ENCODE measurements at places on chromosomes 1 and 21.

DNA sequence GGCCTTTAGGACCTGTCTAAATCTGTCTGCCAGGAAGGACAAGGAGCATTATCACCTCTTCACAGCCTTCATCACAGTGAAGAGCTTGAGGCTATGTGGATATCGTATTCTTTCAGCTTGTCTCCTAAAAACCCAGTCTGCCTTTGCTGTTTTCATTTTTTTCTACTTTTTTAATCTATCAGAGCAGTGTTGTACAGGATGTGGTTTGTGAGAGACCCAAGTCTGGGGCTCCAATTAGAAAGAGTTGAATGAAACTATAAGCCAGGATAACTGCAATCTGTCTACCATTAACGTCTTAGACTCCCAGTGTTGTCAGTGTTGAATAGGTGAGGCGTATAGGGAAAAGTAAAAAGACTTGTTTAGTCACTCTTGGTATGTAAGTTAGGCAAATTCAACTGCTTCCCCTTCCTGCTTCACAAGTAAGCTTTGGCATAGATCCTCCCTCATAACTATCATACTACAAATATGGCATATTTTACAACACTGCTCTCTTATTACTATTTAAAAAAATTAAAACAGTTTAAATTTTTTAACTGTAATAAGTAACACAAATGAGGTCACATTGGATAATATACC, 1225.8 kb upstream of the PRMT6 start:
- DNase-seq: no peak

DNA sequence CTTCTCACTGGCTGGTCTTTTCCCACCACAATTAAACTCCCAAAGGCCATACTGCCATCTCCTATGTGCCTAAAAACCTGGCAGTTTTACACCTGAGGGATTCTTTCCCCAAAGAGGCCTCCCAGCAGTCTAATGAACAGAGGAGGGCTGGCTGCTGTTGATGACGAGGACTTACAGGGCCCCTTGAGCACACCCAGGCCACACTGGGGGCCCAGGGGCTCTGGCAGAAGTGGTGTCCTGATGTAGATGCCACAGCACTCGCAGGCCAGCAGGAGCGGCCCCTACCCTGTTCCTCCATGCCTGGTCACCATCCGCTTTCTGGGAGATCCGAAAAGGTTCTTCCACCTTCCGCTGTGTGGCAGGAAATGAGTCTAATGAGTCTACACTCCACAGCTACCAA, 24.2 kb downstream of the POFUT2 start:
- DNase-seq: no peak

DNA sequence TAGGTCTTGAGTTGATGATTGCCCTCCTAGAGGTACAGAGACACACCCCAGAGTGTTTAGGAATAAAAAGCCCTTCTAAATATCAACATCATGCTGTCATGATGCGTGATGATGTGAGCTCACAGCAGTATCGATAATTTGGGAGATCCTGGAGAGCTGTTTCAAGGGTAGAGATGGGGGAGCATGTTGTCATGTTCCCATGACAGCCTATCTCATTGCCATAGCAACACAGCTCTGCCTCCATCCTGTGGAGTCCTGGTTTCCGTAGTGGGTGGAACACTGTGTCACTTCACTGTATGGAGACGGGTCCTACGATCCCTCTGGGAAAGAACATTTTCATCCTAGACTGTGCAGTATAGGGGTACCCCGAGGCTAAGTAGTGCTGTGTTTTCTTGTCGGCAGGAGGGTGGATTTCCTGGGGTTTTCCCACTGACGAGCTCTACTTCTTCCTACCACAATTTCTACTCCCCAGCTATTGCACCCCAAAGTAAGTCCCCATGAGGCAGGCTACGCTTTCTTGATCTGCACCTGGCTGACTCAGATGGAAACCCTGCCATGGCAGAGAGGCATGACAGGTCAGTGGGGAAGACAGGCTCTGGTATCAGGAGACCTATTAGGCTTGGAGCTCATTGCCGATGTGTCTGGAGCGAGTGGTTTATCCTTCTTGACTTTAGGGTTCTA, 7.2 kb downstream of the KISS1 start:
- no peak for DNase-seq

DNA sequence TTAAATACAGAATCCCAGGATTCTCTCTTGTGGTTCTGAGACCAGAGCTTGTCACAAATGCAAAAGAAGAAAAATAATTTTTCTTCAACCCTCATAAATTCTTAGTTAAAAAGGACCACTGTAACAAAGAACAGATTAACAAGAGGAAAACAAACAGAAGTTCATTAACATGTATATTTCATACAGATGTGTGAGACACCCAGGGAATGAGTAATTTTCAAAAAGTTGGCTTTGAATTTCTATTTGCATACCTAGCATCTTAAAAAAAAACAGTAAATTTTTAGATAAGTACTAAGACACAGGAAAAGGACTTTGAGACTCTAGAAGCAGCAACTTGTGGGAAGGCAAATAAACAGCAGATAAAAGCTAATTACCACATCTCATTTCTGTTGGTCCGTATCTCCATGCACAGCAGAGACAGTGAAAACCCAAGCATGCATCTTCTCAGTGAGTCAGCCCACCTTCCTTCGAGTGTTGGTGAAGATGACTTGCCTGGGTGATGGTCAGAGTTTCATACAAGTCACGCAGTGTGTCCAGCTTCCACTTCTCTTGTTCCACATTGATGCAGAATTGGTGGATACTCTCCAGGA, 399.9 kb upstream of the ADAMTS5 start:
- DNase-seq: no peak

GRCh38 chr1:36523230-36523495, 40.5 kb upstream of the CSF3R start:
- no peak for DNase-seq

DNA sequence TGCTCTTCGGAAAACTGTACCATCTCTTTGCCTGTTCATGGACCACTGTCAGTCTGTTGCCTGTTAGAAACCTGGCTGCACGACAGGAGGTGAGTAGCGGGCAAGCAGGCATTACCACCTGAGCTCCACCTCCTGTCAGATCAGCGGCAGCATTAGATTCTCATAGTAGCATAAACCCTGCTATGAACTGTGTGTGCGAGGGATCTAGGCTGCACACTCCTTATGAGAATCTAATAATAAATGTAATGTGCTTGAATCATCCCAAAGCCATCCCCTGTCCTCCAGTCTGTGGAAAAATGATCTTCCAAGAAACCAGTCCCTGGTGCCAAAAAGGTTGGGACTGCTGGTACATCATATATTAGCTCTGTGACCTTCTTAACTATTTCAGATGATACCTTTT, 110.0 kb downstream of the SMYD3 start:
- DNase-seq: no peak

DNA sequence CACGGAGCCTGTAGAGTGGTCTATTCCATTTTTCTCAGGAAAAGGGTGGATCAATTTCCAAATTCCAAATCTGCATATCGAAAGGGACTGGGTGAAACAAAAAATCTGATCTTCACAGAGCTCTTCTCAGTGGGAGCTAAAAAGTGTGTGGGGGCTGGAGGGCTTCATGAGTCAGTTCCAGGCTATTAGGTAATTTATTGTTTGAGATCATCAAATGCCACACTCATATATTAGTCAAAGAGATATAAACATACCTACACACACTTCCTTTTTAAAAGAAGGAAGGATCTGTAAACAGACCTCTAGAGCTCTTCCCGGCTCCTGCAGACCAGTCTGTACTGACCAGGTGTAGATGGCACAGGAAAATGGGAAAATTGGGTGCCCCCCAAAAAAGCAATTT, 175.4 kb downstream of the ZBTB18 start:
- no peak for DNase-seq

GRCh38 chr1:40774266-40774998, 9.2 kb upstream of the KCNQ4 start:
- peak; percentile 32 for DNase-seq

GRCh38 chr1:91278754-91279153, 125.9 kb downstream of the HFM1 start:
- DNase-seq: peak; percentile 9

GRCh38 chr1:221994274-221994698, 252.4 kb upstream of the DUSP10 start:
- DNase-seq: no peak

DNA sequence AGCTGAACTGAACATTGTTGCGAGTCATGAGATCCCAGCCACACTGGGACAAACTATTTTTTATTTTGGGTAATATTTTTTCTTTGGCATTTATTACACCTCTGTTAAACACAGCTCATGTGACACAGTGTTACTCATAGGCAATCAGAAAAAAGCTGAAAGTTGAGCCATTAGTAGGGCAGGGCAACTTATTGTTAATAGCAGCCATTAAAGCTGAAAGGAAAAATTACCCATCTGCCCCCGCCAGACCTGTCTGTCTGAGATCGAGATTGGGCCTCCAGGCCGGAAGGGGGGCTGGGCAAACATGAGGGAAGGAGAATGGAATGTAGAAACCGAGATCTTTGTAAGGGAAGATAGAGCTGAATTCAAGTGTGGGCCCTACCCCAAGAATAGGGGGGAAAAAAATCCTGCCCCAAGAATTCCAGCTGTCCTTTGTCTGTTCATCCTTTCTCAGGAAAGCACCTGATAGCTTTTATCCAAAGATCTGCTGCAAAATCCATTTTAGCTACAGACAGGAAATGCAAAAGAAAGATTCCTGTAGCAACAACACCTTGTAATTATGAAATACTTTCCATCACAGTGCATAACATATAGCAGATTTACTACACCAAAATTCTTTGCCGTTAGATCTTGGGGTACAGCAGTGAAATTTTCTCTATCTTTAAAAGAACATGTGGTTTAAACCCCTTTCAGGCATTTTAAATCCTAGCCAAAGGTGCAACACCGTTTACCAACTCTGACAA, 212.8 kb downstream of the PBX1 start:
- no peak for DNase-seq

- no peak for DNase-seq
Measured at GRCh38 chr21:44535963-44536362, 4.0 kb downstream of the KRTAP10-1 start.

GRCh38 chr1:117527566-117528102, 78.2 kb upstream of the TENT5C start:
- DNase-seq: no peak

GRCh38 chr1:194535369-194535768, 1349.0 kb upstream of the B3GALT2 start:
- DNase-seq: no peak

- DNase-seq: no peak
Measured at GRCh38 chr1:179178950-179179349, 50.5 kb downstream of the ABL2 start.

- no peak for DNase-seq
Measured at GRCh38 chr21:46117586-46118315, 19.8 kb downstream of the COL6A2 start.

DNA sequence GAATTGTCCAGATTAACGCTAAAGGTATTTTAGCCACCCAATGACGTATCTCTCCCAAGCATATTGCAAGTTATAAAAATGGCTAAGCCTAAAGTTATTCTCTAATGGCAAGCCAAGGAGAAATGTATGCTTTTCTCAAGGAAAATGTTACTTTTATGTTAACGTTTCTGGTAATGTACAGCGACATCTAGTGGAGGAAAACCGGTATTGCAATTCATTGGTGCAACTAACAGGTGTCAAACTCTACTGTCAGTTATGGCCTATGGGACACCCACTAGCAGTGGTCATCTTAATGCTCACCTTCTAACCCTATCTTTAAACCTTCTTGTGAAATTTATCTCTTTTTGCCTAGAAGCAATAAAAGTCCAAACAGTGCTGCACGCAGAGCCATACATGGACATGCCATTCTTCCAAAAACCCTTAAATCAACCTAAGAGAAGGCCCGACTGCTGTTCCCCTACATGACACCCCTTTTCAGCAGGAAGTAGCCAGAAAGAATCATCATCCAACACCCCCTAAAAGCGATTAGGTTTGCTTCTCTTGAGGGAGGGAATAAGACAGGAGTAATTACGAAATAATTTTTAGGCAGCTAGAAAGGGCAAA, 68.7 kb upstream of the LRIF1 start:
- peak; percentile 31 for DNase-seq

DNA sequence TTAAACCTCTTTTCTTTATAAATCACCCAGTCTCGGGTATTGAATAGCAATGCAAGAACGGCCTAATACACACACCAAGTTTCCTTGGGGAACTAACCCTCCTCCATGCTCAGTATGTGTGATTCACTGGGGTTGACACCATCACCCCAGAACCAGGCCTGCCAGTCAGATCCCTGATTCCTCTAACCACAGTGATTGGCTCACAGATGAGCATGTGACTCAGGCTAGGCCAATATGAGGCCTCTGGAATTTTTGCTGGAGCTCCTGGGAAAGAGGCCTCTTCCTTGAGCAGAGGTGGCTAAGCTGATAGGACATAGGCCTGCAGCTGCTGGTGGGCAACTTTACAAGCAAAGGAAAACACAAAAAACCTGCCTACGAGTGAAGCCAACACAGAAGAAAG, 74.7 kb upstream of the ZBTB40 start:
- DNase-seq: no peak

DNA sequence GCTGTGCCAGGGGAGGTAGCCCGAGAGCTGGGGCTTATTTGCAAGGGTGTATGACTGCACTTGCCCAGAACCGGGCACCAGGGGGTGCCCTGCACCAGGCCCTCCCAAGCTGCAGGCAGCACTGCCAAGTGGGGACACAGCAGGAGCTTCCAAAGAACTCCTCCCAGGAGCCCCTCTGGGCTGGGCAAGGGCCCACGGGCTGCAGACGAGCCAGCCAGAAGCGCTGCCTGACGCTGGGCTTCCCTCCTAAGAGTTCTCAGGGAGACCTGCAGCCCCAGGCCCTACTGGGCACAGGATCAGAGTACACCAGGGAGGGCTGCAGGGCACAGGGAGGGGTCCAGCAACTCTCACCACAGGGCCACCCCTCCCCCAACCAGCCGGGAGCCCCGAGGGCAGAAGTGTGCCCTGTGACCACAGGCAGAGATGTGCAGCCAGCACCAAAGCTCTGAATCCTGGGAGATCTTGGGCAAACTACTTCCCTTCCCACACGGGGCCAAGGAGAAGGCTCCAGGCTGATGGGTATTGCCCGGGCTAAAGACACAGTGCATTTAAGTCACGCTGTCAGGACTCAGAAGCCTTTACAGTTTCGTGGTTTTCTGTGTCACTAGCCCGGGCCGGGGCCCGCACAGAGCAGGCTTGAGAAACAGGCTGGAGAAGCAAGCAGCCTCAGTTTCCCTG, 63.4 kb downstream of the KCNAB2 start:
- DNase-seq: peak; percentile 44

- no peak for DNase-seq
Measured at GRCh38 chr1:115336741-115337140, 1.3 kb downstream of the NGF start.

- no peak for DNase-seq
Measured at GRCh38 chr1:69671363-69672010, 103.8 kb downstream of the LRRC7 start.

DNA sequence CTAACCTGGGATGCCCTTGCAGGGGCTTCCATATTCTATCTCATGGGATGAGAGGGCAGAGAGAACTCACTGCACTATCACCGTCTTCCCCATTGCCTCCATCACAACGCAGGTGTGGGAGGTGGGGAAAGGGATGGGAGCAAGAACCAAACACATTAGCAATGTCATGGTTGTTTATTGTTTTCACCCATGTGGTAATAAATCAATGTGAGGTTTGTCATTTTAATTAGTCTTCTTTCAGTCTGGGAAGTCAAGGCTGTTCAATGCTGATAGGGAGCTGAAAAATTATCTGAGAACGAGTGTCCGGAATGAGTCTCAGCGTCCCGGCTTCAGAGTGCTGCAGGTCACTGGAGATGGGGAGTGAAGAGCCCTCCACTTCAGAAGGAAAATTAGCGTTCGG, 268.5 kb downstream of the DUSP10 start:
- DNase-seq: no peak

Measured in AML-193 (cell line).